ENCODE measurements at places on chromosomes 11 and 22.

DNA sequence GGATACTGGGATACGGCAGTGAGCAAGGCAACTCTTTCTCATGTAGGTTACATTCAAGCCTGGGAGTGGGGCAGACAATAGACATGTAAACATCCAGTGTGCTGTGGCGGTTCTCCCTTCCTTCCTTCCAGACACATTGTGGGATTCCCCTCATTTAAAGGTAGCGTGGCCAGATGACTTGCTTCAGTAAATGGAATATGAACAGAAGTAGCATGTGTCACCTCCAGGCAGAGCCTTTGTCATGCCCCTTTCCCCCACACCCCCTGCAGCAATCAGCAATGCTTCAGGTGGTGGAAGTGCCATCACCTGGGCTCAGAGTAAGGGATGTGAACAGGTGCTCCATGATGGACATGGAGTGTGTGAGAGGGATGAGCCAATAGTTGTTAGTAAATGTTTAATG, 34.8 kb upstream of the TTC12 start:
- no peak for DNase-seq

- no peak for DNase-seq
These were observed 24.9 kb downstream of the SCUBE2 start for GRCh38 chr11:9066433-9066925.

DNA sequence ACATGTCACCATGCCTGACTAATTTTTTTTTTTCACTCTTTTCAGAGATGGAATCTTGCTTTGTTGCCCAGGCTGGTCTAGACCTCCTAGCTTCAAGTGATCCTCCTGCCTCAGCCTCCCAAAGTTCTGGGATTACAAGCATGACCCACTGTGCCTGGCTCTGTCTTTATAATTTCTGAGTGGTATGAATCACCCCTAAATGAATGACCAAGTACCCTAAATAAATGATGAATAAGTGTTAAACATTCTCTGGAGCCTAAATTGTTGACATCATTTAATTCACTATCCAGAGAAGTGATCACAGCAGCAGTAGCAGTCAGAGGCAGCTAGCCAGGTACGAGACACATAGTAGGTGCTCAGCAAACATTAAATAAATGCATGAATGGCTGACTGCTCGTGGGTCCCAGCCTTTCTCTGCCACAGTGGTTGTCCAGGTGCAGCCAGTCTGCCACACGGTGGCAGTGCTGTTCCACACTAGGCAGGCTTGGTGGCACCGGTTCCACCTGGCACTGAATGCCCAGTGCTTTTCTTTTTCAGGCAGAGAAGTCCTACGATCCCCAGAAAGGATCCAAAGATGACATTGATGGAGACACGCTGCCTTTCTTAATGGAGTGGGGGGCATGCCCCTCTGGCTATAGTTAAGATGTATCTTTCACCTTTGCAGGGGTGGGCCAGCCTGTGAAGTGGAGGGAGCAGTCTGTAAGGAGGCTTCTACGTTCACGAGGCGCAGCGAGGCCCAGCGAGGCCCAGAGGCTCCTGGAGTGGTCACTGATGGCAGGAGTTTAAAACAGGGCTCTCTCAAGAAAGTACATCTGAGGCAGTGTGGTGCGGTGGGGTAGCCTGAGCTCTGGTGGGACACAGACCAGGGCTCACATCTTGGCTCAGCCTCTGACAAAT, 8.7 kb upstream of the TTC12 start:
- no peak for DNase-seq

GRCh38 chr11:96622026-96622634, 232.3 kb downstream of the JRKL start:
- DNase-seq = no peak

DNA sequence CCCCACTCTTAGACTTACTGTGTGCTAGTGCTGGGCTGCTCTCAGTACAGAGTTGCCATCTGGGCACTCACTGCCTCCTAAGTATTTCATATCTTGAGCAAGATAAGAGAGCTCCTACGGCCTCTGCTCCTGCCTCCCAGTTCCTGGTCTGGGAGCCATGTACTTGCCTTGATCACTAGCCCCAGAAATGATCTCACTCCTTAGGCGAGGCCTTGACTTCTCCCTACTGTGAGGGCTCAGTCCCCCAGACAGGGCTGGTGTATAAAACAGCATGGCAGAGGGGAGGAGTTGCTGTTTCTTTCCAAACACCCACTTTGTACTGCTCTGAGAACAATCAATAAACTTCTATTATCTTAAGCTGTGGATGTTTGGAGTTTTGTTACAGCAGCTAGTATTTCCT, 47.4 kb upstream of the TP53I11 start:
- no peak for DNase-seq

DNA sequence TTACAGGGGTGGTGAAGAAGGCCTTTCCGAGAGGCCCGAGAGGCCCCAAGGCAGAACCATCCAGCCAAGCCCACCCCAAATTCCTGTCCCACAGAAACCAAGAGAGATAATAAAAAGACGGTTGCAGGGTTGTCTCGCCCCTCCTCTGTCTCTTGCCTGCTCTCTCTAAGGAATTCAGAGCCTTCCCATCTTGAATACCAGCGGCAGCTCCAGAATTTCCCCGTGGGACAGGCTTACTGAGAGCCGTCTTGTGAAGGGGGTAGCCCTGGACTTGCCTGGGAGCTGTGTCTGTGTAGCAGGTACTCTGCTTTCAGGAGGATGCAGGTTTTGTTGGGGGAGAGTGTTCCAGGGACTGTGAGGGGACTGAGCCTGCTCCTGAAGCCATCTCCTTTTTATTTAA, 9.6 kb upstream of the EIF3D start:
- DNase-seq = no peak

DNA sequence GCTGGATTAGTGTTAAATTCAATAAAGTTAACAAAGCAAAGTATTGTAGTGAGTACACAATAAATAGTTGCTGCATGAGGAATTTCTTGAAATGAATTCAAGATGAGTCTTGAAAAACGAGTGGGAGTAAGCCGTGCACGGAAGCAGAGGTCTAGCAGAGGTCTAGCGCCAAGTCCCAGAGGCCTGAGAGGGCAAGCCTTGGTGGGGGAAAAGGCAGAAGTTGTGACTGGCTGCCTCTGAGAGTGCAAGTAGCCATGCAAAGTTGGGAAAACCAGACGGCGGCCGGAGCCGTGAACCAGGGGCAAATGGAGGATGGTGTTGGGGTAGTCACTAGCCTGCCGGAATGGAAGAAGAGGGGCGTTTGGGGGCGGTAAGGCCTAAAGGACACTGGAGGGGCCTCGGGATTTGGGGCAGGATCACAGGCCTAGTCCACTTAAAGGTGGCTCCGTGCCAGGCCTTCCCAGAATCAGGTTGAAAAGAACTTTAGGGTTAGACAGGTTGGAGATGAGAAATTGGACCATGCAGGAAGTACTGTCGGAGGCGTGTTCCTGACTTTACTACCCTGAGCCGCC, 379 bp upstream of the SLC3A2 start:
- peak; percentile 74 for DNase-seq

- no peak for DNase-seq
These were observed 734 bp downstream of the SNU13 start for GRCh38 chr22:41687901-41688364.

DNA sequence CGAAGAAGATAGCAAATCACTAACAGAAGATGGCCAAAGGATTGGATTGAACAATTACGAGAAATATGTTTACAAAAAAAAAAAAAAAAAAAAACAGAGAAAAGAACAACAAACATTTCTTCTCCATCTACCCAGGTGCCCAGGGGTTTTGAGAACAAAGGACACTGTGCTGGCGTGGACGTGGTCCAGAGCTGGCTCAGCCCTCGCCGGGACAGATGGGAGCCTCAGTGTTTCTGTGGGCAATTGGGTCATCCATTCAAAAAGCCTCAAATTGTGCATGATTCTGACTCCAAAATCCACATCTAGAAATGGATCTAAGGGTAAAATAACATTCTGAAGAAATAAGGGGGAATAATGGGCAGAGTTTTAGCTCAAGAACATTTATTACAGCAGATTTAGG, 63.1 kb downstream of the DHCR7 start:
- no peak for DNase-seq

DNA sequence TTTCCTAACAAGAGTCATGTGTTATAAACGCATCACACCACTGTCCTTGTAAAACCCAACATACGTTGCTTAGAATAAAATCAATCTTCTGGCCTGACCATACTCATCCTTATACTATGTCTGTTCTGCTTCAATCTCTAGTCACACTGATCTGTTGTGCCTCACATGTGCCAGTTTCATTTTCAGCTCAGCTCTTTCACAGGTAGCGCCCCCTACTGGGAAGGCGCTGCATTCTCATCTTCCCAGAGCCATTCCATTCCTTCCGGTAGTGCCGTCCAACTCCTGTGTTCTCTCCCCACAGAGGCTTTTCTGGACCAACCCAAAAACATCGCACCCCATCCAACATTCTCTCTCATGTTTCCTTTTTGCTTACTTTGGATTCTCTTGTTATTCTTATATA, 22.2 kb downstream of the CASP5 start:
- no peak for DNase-seq

DNA sequence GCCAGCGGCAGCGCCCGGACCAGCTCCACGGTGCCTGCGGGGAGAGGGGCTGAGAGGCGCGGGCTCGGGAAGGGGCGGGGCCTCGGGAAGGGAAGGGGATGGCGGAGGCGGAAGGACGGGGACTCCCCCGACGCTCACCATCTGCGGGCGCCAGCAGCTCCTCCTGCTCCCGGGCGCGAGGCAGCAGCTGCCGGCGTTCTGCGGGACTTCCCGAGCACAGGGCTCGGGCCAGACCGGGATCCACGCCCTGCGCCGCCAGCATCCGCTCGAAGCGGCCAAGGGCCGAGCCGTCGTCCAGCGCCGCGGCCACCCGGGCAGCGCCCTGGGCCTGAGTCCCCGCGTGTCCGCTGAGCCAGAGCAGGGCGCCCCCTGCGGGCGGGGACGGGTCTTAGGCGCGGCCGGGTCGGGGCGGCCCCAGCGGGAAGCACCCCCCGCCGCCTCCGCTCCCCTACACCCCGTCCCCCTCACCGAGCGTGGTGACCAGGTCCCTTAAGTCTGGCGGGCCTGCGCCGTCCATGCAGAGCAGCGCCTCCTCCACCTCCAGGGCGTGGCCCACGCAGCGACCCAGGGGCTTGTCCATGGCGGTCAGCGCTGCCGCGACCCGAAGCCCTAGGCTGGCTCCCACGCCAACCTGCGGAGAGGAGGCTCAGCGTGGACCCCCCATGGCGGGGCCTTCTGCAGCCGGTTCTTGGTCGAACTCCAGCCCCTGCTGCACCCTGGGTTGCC, 873 bp upstream of the SCO2 start:
- no peak for DNase-seq

GRCh38 chr11:134630861-134631260, 218.8 kb upstream of the B3GAT1 start:
- DNase-seq = no peak

- no peak for DNase-seq
These were observed 4.0 kb downstream of the CCDC88B start for GRCh38 chr11:64343767-64344559.

DNA sequence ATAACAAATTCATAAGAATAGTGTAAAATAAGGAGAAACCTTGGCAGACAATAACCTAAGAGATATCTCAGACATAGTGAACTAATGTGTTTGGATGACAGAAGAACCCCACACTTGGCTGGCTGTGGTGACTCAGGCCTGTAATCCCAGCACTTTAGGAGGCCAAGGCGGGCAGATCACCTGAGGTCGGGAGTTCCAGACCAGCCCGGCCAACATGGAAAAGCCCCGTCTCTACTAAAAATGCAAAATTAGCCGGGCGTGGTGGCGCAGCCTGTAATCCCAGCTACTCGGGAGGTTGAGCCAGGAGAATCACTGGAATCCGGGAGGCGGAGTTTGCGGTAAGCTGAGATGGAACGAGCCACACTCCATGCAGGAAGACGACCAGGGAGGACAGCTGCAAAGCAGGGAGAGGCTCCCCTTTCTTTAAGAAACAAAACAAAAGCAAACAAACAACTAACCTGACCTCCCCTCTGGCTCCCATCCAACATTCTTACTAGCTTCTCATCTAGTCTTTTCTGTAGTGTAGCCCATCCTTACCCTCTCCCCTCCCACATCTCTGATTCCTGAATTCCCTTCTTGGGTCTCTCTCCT, 84.2 kb downstream of the ZNF280B start:
- DNase-seq = no peak

GRCh38 chr11:95556342-95557163, 233.0 kb downstream of the FAM76B start:
- DNase-seq = peak; percentile 81

- DNase-seq = peak; percentile 87
These were observed 4.8 kb downstream of the SELENOM start for GRCh38 chr22:31102441-31103081.

- no peak for DNase-seq
These were observed 77.6 kb downstream of the PACSIN2 start for GRCh38 chr22:42937164-42937843.

DNA sequence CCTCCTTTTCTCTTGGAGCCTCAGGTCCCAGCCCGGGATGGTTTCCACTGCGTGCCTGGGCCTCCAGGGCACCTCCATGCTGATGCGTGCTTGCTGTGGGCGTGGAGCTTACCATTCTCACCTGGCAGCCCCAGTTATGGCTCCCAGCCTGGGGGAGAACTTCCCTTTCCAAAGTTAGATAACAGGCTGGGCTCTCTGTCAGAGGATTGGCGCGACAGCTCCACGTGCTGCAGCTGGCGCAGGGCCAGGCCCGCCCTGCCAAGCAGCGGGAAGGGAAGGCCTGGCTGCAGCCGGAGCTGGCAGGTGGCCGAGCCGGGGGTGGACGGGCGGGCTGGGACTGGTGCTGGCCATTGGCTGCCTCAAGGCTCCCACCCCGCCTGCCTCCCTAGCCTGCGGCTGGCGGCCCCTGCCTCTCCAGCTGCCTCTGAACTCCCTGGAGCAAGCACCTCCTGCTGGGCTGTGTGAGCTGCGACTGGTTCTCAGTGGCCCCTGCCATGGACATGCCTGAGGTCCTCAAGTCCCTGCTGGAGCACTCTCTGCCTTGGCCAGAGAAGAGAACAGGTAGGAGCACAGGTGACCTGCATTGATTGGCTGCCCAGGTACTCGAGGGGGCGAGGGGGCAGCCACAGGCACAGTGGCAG, 14.6 kb upstream of the TEF start:
- no peak for DNase-seq

GRCh38 chr11:125343086-125343717, 152.9 kb downstream of the FEZ1 start:
- no peak for DNase-seq

GRCh38 chr22:40666151-40666848, 13.0 kb upstream of the MCHR1 start:
- peak; percentile 75 for DNase-seq

DNA sequence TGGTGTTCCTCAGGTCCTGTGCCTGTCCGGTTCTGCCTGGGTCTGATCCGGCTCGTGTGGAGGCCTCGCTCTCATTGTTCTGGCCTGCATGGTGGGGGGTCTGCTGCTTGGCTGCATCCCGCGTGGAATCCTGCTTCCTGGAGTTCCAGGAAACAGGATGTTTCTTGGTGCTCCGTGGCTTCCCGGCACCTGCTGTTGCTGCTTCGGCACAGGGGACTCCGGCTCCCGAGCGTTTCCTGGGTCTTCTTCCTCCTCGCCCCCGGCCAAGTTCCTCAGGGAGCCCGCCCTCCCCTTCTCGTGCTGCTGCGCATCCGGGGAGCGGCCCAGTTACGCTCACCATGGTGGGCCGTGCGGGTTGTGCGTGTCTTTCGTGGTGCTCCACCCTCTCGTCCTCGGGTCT, 29.9 kb downstream of the GLB1L2 start:
- no peak for DNase-seq

Data from GM04503 (cell line).